ENCODE measurements at places on chromosomes 6 and 20.

DNA sequence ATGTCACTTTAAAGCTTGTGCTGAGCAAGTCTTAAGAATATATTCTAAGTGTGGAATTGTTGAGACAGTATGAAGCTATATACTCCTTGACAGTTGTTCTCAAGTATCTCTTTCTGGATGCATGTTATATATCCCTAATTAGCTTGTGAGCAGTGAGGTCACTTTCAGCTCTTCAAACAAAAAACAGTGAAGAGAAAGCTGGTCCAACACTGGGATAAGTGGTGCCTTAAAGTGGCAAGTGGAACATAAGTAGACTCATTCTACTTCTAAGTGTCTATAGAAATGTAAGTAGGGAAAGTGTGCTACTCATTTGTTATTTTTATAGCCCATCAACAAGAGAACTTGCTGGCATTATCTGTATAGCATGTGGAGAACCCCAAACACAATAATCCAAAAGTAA is 133.1 kb upstream of the BACH2 start:
- DNase-seq, result no peak

DNA sequence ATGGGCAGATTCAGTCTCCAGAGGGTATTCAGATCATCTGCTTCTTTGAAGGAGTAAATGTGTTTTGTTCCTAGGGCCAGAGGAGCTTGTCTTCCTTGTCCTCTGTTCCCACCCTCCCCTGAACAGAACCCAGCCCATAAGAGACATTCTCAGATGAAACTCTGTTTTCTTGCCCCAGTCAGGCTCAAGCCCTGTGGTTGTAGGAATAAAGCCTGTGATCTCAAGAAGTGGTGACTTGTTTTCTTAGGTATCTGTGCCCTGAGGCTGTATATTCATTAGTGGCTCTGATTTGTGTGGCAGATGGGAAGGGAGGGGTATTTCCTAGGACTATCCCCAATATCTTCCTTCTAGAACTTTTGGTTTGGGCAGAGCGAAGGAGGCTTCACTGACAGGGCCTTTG is 27.9 kb downstream of the GSS start:
- DNase-seq, result no peak

DNA sequence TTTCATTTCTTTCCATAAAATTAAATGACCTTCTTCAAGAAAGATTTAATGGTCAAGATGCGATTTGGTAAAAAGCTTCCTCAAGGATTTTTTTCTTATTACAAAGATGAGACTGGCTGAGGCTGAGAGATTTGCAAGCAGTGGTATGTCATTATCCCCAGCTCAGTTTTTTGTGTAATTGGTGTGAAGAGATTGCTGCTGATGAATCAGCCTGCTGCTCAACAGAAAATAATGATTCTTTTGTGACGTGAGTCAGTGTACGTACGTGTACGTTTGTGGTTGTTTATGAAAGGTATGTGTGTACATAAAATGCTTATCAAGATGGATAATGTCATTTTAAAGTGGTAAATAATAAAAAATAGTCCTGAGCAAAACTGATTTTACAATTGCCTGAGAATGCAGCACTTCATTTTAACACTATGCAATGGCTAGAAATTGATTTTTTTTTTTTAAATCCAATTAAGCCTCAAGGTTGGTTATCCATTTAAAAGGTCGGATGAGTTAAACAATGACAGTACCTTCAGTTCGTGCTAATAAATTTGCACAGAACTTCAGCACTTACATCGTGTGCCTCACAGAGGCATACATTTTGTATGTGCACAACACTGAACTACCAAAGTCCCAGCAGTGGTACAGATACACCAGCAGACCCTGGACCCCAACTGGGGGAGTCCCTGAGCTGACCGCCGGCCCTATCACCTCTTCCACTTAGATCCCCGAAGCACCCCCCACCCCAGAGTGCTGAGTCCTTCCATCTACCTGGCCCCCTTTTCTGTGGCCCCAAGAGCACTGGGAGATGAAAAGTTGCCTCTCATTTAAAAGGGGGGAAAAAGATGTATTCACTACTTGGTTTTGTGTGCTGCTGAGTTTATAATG is 9.7 kb upstream of the NPEPL1 start:
- no peak for DNase-seq

DNA sequence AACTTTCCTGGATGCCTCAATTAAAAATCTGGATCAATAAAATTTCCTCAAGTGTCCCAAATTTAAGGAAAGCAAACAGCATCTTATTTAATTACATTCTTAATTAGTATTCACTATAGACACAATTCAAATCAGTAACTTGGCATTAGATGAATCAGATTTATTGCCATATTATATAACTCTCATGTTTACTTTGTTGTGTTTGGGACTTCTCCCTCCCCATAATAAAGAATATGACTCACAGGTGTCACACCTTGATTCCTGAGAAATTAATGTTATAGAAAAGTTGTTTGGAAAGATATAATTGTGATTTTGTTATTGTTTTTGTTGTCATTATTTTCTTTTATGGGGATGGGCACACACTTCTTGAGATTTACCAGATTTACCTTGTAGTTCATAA is 18.4 kb downstream of the EYA4 start:
- no peak for DNase-seq

DNA sequence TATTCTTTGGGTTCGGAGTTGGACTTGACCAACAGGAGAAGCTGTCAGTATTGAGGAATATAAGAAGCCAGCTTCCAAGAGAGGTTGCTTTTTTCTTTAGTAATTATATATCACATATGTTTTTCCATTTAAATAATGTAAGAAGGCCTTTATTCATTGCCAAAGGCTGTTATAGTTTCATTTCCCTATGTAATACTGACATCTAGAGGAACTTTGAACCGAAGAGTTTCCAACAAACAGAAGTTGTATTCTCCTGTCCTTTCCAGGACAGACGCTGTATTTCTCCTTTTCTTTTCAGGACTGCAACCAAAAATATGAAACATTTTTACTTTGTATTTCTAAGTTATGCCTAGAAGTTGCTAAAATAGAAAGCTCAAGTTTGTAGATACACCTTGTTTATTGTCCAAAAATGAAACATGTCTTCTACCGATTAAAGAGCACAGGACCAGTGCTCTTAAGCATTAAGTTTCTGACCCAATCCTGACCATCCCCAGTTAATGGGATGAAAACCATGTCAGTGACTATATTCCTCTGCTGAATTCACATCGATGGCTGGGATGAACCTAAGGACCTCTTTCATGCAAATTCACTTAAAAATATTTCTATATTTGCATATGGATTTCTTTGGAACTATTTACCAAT is 55.1 kb downstream of the MYLK4 start:
- DNase-seq, result peak; percentile 47

DNA sequence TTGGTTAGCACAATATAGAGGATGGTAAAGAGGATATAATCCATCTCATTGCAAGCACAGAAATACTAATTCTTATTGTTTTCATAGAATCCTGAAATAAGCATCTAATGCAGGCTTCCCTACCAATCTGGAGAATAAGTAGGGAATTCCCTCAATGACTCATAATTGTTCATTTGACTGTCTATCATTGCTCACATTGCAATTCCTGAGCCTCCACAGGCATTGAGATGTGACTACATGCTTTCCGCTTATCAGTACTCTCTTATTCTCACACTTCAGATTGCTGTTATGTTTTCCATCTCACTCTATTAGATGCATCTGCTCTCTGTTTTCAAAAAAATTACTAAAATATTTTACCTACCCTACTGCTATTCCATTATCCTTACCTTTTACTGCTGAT is 216.2 kb upstream of the PRSS16 start:
- no peak for DNase-seq

DNA sequence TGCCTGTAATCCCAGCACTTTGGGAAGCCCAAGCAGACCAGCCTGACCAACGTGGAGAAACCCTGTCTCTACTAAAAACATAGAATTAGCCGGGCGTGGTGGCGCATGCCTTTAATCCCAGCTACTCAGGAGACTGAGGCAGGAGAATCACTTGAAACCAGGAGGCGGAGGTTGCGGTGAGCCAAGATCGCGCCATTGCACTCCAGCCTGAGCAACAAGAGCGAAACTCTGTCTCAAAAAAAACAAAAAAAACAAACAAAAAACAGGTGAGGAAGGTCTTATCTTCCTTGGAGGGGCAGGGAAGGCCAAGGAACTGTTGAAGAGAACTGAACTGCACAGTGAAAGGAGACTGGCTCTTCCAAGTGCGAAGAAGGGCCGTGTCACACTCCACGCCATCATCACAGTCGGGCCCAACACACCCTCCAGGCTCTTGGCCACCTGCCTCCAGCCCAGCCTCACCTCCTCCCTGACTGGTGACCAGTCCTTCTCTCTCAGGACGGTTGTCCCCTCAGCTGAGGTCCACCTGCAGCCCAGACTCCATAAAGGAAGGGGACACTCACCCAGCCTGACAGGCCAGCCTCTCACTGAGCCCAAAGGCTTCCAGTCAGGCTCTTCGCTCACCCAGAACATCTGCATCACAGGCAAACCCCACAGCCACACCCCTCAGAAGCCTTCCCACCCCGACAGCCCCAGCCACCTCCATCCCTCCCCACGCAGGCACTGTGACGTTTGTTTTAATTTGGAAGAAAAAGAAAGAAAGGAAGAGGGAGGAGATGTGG is 4.1 kb downstream of the ZC3H12D start:
- no peak for DNase-seq

GRCh38 chr20:14543040-14543439 is 205.6 kb upstream of the FLRT3 start:
- DNase-seq, result no peak

- DNase-seq, result peak; percentile 39
These were observed at the start of gene CCDC170 for GRCh38 chr6:151493804-151494234. TSS of gene CCDC170 (plus strand) at chr6:151494017. CDS start at chr6:151494129, 112 bp downstream.

GRCh38 chr6:85672623-85673022 is 29.9 kb upstream of the SYNCRIP start:
- no peak for DNase-seq

DNA sequence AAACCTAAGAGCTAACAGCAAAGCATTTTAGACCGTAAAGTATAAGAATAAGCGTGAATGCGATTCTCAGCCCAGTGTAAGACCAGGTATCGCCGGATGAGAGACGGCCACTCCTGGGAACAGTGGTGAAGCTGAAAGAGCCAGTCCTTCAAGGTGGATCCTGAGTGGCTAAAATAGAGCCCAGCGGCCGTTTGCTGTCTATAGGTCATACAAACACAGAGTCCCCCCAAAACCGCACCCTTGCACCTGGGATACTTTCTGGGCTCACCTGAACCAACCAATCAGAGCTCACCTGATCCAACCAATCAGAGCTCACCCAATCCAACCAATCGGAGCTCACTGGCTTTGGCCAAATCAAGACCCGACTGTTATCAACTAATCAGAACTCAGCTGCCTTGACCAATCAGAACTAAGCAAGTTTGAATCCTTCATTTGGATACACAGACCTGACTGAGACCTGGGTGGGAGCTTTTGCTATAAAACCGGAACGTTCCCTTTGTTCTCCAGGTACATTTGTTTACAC is 248.2 kb downstream of the DLL1 start:
- no peak for DNase-seq
